GM19239 (cell line): ENCODE measurements at places on chromosomes 6 and 20.

DNA sequence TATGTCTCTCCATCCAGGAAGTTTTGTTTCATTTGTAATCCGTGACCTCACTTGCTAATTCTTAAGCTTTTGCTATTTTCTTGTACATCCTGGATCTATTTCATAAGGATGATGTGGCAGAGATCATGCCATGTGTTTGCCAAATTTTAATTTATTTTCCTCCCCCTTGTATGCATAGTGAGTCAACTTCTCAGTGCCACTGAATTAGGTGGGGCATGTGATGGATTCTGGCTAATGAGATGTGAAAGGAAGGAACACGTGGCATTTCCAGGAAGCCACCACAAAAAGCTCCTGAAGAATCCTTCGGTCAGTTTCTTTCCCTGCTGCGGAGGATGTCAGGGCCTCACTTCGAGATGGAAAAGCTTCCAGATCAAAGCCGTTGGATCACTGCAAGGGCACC is 86.2 kb upstream of the PRL start:
- no peak for DNase-seq

- no peak for DNase-seq
These were observed 176.9 kb upstream of the CITED2 start for GRCh38 chr6:139551376-139551775.

DNA sequence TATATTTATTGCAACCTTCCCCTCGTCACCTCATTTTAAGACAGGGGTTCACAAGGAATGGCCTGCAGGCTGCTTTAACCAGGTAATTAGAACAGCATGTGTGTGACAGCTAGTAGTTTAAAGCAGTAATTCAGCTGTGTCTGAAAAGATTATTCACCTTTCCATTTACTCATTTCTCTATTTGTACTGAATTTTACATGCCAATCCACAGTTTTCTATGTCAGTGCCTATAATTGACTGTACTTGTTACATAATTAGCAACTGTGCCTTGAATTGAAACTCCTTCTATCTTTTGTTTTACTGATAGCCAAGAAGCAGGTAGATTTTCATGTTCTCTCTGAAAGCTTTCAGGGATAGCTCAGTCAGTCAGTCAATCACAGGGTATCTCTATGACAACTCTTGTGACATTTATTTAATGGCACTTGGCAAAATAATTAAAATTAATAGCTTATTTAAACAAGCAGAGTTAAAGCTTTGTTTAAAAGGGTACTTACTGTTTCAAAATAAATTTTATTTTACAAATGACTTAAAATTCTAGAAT is 214.0 kb downstream of the ZFAND3 start:
- DNase-seq: no peak

GRCh38 chr20:12201289-12201991 is 283.7 kb downstream of the BTBD3 start:
- no peak for DNase-seq

GRCh38 chr20:641516-641875 is 11.5 kb downstream of the SRXN1 start:
- DNase-seq: no peak
